ENCODE measurements at places on chromosomes 1 and 21.

- no peak for DNase-seq
Observed at GRCh38 chr1:173191011-173191705, 16.0 kb downstream of the TNFSF4 start.

- no peak for DNase-seq
Observed at GRCh38 chr1:2988256-2988655, 33.0 kb upstream of the ACTRT2 start.

- DNase-seq, result no peak
Observed at GRCh38 chr1:2318314-2319278, 72.8 kb downstream of the MORN1 start.

- no peak for DNase-seq
Observed at GRCh38 chr1:57195436-57195941, 228.4 kb downstream of the DAB1 start.

- DNase-seq, result no peak
Observed at GRCh38 chr1:231180034-231180433, 18.2 kb downstream of the TRIM67 start.

- DNase-seq, result no peak
Observed at GRCh38 chr1:93665015-93665414, 16.6 kb downstream of the BCAR3 start.

DNA sequence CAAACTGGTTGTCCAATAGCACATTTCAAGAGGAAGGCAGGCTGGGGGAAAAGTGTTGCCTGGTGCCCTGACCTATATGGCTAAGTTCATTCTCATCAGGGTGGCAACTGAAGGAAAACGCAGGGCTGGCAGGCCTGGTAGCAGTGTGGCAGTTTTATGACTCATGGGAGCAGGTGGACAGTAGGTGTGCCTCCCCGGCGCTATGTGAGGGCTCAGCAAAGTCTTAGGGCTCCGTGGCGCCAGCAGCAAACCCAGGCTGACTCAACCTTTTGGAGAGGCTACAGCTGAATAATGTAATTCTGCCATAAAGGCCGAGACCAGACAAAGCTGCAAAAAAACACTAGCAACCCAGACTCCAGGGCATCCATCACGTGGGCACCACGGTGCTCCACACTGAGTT, 23.6 kb downstream of the GADD45A start:
- DNase-seq, result no peak

DNA sequence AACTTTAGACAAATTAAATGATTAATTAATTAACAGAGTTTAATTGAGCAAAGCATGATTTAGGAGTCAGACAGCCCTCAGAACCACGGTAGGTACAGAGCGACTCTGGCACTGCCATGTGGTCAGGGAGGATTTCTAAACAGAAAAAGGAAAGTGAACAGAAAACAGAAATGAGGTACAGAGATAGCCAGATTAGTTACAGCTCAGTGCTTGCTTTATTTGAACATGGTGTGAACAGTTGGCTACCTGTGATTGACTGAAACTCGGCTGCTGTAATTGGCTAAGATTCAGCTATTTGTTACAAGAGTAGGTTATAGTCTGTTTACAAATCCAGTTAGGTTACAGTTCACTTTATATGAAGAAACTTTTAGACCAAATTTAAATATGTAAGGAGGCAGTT, 163.0 kb upstream of the TNR start:
- no peak for DNase-seq

- no peak for DNase-seq
Observed at GRCh38 chr1:212600980-212601379, 7.6 kb upstream of the ATF3 start.

- peak; percentile 42 for DNase-seq
Observed at GRCh38 chr1:65467536-65467935, 47.1 kb downstream of the LEPR start.

Measured in NCI-H748 treated with DMSO at 0.1 percent for 48 hours (cell line).